Glomerular endothelial cell (primary cell): ENCODE measurements at places on chromosomes 2 and 18. TPM values are rescaled to one million over a fixed set of nuclear protein-coding genes. Genes with fewer than 3 reads are reported as not detected.

Gene NEURL3
- 0.68 and 7.0 TPM in 2 replicates for total RNA-seq

Gene CCDC68
- total RNA-seq = 0.97 and 3.2 TPM in 2 replicates

Gene RDH14
- total RNA-seq = 19.4 and 20.6 TPM in 2 replicates

Gene MOGAT1
- total RNA-seq = not detected in 2 replicates

Gene OTX1
- not detected in 2 replicates for total RNA-seq

Gene LNPK
- 6.8 and 8.4 TPM in 2 replicates for total RNA-seq

Gene CABYR
- 3.0 and 6.0 TPM in 2 replicates for total RNA-seq

Gene POMC
- 0.58 and 2.8 TPM in 2 replicates for total RNA-seq

Gene SPR
- total RNA-seq = 31.6 and 44.1 TPM in 2 replicates

Gene FEV
- not detected in 2 replicates for total RNA-seq

GRCh38 chr2:61460163-61460562, 10.7 kb downstream of the USP34 start:
- DNase-seq = no peak

DNA sequence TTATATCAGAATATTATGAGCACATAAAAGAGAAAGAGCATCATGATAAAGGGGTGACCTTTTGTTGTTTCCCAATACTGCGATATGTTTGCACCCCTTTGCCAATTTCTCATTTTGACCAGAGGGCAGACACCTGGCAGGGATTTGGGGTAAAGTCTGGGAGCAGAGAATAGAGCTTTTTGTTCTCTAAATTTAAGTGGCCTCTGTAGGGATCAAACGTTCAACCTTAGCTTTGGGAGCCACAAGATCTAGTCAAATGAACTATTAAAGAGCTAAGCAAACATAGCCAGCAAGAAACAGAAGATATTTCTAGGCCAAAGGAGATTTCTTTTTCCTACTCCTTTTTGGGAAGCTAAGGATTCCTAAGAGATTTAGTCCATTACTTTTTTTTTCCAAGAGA, 1.1 kb upstream of the MSTN start:
- DNase-seq = no peak

GRCh38 chr2:63192169-63192888, 141.7 kb downstream of the OTX1 start:
- no peak for DNase-seq

DNA sequence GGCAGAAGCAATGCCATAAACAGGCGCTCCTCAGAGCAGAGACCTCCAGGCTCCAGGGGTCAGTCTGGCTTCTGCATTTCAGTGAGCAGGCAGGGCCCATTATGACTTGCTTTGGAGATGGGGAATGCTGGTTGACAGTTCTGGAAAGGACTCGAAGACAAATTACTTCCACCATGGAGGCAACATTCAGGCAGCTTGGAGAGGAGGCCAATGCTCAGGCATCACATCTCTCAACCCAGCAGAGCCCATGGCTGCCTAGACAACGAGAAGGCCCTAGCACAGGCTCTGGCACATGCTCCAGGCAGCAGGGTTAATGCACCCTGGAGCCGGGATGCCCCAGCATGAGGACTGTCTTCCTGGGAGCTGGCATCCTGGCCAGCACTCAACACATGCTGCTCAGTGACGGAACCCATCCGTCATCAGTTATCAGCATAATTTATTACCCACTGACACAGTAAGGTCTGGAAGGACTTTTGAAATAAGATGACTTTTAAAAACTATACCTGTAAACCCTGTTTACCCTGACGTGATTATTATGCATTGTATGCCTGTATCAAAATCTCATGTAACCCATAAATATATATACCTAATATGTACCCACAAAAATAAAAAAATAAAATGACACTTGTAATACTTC, 52.8 kb downstream of the ADNP2 start:
- DNase-seq = no peak

DNA sequence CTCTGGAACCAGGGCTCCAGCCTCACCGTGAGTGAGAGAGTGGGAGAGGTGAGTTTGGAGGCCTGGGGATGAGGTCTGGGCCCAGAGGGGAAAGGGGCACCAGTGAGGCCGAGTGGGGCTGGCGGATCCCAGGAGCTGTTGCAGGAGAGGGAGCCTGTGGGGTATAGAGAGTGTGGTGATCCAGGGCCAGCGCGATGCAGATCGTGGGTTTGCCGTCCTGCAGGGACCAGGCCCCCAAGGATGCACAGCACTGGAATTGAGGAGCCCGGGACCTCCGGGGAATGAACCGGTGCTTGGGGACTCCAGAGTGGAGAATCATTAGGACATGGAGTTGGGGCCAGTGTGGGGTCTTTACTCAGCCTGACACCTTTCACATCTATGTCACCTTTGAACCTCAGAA, 25.7 kb upstream of the RAB6D start:
- no peak for DNase-seq

DNA sequence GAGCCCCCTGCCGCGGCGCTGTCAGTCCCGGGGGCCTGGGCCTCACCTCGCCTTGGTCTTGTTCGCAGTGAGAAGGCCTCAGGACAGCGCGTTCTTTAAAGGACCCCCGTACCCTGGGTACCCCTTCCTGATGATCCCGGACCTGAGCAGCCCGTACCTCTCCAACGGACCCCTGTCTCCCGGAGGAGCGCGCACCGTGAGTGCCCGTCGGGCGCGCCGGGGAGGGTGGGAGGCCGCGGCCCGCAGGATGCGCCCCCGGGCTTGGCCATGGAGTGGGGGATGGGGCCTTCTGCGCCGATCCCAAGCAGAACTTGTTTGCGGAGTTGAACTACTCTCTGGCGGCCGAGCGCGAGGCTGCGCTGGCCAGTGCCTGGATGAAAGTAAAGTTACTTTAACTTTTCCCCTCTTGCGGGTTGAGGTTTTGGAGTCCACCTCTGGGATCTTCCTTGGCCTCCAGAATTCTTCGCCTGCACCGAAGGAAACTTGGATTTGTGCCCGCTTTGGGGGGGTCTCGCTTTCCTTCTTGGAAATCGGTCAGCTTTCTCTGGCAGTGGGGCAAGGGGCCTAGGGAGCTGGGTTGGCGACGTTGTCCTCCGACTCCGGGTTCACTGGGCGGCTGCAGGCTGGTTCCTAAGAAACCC, 1.2 kb downstream of the TCF7L1 start:
- no peak for DNase-seq

GRCh38 chr2:170505631-170506275, 209.4 kb upstream of the SP5 start:
- no peak for DNase-seq

GRCh38 chr2:127355407-127356008, 32.3 kb downstream of the MAP3K2 start:
- no peak for DNase-seq

DNA sequence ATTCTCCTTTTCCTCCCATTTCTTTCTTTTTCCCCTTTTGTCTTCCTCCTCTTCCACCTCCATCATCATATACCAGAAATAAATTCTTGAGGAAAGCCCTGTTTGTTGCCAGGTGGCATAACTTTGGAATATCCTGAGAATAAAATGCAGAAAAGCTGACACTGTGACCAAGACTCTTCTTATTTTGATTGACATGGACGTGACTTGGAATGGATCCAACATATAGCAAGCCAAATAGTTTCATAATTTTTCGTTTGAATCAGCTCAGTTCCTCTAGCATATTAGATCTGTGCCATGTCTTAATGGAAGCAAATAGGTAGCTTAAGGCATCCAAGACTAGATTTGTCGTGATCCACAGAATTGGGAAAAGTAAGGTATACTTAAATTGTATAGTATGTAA, 354.7 kb upstream of the FIGN start:
- DNase-seq = no peak

DNA sequence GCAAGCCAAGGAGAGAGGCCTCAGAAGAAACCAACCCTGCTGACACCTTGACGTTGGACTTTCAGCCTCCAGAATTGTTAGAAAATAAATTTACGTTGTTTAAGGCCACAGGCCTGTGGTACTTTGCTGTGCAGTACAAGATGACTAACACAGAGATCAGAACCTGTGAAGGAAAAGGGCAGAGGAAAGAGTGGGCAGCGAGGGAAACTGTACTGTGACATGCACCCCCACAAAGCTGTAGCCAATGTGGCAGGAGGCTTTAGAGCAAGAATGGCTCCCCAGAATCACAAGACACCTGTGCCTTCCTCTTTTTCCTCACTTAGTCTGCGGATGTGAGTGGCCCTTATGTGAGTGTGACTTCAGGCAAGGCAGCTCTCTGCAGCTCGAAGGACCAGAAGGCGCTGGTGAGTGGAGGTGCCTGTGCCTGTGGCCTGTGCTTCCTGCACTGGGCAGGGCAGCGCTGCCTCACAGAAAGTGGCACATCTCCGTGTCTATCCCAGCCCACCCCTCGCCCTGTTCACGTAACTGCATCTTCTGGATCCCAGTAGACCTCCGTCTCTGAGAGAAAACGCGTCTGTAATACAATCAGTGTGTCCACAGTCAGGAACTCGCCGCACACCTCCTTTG, 89.5 kb downstream of the MRPS9 start:
- no peak for DNase-seq

DNA sequence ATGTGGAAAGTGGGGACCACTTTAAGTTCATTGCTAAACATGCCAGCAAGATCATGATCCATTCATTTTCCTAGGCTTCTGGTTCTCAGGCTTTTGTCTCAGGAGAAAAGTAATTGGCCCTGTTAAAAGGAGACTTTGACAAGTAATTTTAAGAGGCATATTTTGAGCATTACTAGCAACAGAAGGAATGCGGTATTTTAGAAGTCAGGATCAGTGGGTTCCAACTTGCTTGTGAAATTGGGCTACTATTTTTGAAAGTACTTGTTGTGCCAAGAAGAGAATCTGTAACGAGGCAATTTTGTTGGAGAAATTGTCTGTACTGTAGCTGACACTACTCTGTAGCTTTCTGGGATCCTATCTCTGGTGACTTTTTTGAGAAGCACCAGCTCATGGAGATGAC, 59.4 kb downstream of the CERS6 start:
- DNase-seq = no peak

GRCh38 chr18:29651122-29651680, 1391.3 kb downstream of the DSC3 start:
- DNase-seq = no peak

- DNase-seq = no peak
Measured at GRCh38 chr2:164868563-164869419, 27.2 kb upstream of the COBLL1 start.

DNA sequence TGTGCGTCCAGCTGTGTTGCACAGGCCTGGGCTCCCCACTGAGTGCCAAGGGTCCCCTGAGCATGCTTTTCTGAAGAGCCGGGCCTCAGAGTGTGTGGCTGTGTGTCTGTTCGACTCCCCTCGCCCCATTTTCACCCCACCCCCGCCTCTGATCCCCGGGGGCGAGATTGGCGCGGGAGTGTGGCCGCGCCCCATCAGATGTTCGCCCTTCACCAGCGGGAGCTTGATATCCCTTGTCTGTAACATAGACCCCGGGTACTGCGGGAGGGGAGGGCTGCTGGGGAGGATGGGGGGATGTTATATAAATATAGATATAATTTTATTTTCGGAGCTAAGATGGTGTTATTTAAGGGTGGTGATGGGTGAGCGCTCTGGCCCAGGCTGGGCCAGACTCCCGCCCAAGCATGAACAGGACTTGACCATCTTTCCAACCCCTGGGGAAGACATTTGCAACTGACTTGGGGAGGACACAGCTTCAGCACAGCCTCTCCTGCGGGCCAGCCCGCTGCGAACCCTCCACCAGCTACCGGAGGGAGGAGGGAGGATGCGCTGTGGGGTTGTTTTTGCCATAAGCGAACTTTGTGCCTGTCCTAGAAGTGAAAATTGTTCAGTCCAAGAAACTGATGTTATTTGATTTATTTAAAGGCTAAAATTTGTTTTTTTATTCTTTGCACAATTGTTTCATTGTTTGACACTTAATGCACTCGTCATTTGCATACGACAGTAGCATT, 1.5 kb downstream of the RHOB start:
- DNase-seq = no peak
